ENCODE measurements at places on chromosomes 4 and X.

- no peak for DNase-seq
Measured at GRCh38 chr4:7632341-7632740, 197.6 kb upstream of the PSAPL1 start.

DNA sequence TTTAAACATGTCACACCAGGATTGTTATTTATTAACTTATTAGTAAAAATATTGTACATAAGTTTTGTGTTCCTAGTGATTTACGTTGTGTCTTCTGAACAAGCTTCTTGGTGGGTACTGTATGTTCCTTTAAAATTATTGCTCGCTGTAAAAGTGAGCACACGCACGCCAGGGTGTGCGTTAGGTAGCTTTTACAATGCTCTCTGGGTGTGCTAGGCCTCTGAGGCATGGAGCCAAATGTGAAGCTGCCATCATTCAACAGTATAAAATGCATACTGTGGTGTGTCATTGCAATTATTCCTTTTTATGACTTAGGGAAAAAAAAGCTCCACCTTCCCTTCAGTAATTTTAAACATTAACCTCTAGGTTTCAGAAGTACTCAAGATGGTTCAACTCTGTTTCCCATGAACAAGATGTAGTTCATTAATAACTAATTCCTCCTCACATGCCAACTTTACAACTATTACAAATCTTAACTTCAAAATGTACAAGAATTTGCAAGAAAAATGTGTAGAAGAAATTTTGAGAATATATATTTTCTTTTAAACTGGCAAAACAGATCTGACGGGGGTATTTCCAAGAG lies 42.4 kb downstream of the ATOH1 start:
- no peak for DNase-seq

DNA sequence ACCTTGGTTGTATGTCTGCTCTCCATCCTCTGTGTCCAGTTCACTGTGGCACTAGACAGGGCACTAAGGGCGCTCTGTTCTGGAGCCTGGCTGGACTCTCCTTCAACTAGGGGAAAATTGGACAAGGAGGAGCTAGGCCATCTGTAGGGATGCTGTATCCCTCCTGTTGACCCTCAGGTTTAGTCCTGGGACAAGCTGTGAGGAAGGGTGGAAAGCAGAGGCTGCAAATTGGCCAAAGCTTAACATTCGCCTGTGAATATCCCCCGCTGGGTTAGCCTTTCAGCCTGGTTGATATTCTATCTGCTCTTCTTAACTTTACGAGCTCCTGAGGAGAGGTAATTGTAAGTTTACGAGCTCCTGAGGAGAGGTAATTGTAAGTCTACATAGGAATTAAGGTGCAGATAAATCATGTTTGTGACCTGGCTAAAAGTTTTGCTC lies 64.4 kb upstream of the ENPEP start:
- no peak for DNase-seq

DNA sequence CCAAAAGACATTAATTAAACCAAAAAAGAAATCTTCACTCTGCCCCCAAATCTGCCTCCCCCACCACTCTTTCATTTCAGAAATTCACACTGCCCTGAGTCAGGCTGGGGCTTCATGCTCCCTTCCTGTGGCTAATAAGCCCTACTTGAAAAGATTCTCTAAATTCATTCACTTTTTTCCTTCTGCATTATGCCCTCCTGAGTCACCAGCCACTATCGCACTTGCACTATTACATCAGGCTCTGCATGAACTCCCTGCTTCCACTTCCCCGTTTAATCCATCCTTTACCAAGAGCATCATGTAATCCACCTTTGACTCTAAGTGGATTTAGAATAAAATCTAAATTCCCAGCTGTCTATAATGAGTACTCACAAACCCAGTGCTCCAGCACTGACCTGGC lies 295.4 kb upstream of the KLF3 start:
- no peak for DNase-seq

GRCh38 chr4:59091146-59092142 lies 1981.3 kb upstream of the IGFBP7 start:
- DNase-seq = no peak

GRCh38 chr4:175346376-175346775 lies 428.2 kb downstream of the ADAM29 start:
- DNase-seq = no peak

- no peak for DNase-seq
Measured at GRCh38 chr4:73844806-73845205, 8.3 kb upstream of the PF4V1 start.

- DNase-seq = no peak
Measured at GRCh38 chr4:126241634-126242033, 926.9 kb downstream of the FAT4 start.

DNA sequence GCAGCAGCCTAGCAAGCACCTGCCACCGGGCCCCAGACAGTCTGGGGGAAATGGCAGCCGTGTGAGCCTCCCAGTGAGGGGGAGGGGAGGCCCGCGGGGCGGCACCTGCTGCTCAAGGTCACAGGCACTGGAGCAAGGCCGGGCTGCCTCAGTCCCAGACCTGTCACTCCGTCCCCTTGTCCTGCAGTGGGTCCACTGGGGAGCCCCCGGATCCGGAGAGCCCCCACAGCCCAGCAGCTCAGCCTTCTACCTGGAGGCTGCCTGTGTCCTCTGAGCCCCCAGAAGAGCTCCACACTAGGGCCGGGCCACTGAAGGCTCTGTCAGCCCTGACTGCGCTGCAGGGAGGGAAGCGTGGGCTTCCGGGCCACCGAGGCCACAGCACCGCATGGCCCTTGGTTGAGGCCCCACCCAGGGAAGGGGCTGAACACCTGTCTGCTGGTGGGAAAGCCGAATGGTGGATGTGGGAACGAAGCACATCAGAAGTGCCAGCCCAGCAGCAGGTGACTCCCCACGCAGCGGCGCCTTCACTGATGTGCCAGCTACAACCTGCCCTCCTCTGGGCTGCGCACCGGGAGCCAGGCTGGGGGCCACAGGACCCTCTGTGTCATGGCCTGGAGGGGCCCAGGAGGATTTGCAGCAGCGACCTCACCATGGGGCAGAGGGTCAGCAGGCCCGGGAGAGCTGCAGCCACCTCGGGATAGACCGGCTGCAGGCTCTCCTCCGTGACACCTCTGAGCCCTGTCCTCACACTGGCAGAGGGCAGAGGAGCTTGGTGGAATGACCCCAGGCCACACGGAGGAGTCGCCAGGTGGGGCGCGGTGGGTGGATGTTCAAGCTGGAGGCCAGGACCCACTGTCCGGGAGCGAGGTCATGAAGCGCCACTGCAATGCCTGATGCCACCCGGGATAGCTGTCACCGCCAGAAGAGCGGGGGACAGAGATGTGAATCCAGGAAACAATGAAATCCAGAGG lies 35.0 kb upstream of the MXD4 start:
- DNase-seq = no peak

GRCh38 chr4:26110493-26110892 lies 196.5 kb downstream of the SMIM20 start:
- DNase-seq = no peak

DNA sequence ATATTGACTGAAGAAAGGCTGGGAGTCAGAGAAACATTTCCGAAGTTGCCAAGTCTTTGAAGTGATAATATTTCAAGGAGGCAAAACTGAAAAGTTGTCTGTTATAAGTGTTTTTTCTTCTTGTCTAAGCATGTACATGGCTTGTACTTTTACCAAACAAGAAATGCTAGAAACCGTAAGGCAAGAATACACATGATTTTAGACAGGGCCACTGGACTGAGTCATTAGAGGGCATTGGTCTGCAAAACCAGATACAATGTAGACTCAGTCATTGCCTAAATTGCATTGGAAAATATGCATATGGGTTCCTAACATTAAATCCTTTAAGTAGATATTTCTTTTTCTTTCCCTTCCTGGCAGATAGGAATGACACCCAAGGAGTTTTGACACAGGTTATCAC lies 284.9 kb upstream of the PUDP start:
- DNase-seq = no peak

Data from stimulated activated CD4-positive, alpha-beta T cell treated with anti-CD3 and anti-CD28 coated beads, Interleukin-1b, Interleukin-23, amount 100 ng/mL, for 1 hour (primary cell).